ENCODE measurements at places on chromosomes 12 and 14.

GRCh38 chr12:47356129-47356700 is 276.5 kb upstream of the AMIGO2 start:
- DNase-seq: no peak

GRCh38 chr14:32980178-32980901 is 41.7 kb downstream of the NPAS3 start:
- no peak for DNase-seq

GRCh38 chr12:120697344-120697743 is 10.4 kb downstream of the MLEC start:
- no peak for DNase-seq

GRCh38 chr14:83425138-83425537 is 1891.5 kb upstream of the SEL1L start:
- no peak for DNase-seq

GRCh38 chr14:60184146-60184904 is 19.1 kb upstream of the DHRS7 start:
- DNase-seq: peak; percentile 31

- peak; percentile 40 for DNase-seq
Measured at GRCh38 chr12:107929436-107929835, 154.9 kb downstream of the ASCL4 start.

GRCh38 chr12:75227132-75227531 is 17.5 kb upstream of the KCNC2 start:
- DNase-seq: no peak

DNA sequence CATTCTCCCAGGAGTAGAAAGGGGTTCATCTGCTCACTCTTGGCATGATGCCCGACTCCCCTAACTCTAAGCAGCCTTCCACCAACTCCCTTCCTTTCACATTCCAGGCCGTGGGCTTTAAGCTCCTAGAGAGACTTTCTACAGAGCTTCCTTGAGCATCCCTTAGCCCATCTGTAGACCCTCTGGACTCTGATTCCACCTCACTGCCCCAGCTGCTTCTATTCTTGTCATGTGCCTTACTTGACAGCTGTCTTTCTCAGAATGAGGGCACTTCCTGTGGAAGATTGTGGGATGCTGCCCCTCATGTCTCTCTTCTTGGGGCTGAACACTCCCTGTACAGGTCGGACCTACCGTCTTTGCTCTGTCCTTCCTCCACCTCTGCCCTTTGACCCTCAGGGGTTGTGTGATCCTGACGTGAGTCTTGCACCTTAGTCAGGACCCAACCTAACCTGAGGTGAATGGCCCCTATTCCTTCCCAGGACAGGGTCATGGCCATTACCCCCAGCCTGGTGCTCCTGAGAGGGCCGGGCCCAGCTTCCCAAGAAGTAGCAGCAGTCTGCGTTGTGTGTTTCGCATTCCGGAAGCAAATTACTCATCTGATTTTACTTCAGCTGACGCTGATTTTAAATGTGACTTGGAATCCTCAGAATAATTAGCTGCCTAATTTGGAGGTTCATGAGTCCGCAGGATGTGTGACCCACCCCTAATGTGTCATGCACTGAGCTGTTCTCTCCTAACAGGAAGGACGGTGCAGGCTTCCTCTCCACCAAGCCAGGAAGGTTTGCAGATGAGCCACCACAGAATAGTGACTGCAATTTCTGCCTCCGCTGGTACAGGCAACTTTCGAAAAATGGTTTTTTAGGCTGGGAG is 2.7 kb upstream of the GALNT6 start:
- no peak for DNase-seq

GRCh38 chr12:100158535-100158934 is 15.9 kb upstream of the BLTP3B start:
- DNase-seq: no peak

DNA sequence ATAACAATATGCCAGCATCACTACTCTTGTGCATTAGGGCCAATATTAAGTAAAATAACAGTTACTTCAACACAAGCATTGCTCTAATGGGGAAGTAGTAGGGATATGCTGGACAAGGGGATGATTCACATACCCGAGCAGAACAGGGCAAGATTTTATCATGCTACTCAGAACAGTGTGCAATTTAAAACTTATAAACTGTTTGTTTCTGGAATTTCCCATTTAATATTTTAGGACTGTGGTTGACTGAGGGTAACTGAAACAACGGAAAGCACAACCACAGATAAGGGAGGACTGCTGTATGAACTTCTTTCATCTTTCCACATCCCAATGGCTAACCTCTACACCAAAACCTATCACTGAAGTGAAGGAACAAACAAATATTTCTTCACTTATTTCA is 36.8 kb downstream of the SARNP start:
- no peak for DNase-seq

DNA sequence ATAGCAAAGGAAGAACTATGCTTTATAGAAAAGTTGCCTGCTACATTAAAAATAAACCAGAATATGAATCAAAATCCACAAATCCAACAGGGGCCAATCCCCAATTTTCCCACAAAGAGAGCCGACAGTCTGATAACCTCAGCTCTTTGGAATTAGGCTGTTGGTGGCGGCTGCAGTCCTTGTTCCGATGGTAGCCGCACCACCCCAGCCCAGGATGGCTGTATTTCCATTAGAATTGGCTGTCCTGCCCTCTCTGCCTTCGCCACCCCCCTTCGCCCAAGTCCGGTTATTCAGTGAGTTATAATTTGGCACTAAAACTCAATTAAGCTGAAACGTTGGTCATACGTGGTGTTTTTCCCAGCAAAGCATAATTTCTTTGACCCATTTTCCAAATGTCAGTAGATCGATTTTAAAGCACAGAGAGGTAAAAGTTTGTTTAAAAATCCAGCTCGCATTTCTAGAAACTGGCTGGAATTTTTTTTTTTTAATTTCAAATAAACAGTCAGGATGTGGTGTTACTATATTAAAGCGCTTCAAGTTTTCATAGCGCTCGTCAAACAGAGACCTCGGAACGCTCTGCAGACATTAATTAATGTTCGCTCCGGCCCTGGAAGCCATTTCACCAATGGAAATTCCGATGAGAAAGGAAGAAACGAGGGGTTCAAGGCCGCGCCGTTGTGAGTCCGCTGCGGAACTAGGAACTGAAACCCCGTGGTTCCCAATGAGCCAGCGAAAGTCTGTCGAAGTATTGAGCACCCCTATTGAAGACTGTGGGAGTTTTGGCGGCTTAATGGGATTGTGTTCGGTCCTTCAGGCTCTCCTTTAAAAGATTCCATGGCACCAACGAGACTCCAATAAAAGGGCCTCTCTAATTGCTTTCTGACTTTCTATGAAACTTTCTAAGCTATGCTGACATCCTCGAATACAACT is 104.8 kb upstream of the DIO3 start:
- no peak for DNase-seq

GRCh38 chr14:62864588-62864987 is 180.7 kb downstream of the KCNH5 start:
- DNase-seq: no peak

- no peak for DNase-seq
Measured at GRCh38 chr14:50964683-50965390, 20.6 kb upstream of the PYGL start.

DNA sequence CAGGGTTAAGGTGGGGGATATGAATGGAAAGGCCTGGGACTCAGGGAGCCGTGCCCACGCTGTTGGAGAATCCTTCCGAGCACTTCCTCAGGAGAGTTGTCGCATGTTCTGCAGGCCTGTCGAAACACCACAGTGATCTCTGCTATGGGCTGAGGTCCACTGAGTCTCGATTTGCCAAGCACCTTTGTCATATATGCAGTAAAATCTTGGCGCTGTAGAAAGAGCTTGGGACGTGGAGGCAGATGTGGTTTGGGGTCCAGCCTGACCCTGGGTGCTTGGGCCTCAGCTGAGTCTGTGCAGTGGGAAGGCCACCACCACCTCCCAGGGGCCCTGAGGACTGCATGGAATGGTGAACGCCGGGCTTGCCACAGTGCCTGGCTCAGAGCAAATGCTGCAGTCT is 32.9 kb downstream of the C14orf132 start:
- DNase-seq: no peak

GRCh38 chr12:113990250-113991223 is 24.4 kb upstream of the RBM19 start:
- DNase-seq: peak; percentile 52

- DNase-seq: no peak
Measured at GRCh38 chr12:1635301-1636095, 6.5 kb downstream of the WNT5B start.

- no peak for DNase-seq
Measured at GRCh38 chr12:93176610-93177126, 201.1 kb upstream of the NUDT4 start.

DNA sequence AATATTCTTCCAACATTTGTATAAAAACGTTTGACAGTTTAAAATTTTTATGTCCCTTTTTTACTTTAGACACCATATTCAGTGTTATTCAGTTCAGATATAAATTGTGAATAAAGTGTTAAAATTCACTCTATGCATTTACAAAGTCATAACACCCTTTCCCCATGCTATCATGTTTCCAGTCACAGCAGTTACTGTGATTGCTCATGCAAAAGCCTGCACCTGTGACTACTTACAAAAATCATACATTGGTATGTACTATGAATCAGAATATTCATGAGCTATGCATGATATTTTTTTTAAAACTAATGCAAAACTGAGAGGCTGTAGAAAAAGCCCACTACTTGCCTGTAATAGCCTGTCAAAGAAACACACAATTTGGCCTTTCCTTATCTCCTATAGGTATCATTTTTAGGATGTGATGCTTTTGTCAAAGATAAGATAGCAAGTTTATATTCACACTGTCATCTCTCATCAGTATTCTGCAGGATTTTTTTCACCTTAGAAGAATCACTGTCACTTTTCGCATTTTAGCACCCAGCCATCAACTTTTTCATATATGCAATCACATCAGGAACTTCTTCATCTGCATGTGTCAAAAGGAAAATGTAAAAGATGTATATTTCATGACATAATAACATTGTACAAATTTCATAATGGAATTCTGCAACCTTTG is 443.2 kb downstream of the C12orf50 start:
- DNase-seq: no peak

DNA sequence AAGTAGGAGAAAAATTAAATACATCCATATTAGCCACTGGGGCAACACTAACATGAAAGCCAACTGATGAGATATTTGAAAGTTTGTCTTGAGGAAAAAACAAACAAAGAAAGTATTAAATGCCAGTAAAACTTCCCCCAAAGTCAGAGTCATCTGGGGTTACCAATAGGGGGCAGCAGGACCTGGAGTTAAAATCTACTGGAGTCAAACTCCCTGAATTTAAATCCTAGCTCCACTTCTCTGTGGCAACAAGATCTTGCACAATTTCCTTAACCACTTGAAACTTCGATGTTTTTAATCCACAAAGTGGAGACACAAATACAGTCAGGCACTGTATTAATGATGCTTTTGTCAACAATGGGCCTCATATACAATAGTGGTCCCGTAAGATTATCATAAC is 14.4 kb downstream of the PLEKHG7 start:
- no peak for DNase-seq

DNA sequence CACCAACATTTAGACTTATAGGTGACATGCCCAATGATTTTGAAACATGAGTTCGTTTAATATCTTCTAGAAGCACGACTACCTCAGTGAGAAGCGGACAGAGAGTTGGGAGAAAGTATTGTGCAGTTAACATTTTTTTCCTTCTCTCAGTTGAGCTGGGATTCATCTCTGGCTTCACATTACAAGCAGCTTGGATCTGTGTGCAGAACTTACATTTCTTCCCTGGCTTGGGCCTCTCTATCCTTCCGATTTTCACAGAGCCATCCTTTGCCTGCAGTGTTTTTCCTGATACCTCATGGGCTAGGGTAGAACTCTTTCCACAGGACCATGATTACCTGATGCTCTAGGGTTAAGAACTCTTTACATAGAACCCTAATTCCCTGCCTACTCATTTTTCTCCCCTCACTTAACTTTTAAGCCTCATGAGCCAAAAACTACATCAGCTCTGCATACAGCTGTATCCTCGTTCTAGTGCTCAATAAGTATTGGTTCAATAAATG is 86.5 kb downstream of the FLRT2 start:
- no peak for DNase-seq

Data from NCI-H774 (cell line).